ENCODE measurements at places on chromosomes 5 and 9. TPM values are rescaled to one million over a fixed set of nuclear protein-coding genes. Genes with fewer than 3 reads are reported as not detected.

Gene ZNF879
- 3.6 TPM for total RNA-seq

DNA sequence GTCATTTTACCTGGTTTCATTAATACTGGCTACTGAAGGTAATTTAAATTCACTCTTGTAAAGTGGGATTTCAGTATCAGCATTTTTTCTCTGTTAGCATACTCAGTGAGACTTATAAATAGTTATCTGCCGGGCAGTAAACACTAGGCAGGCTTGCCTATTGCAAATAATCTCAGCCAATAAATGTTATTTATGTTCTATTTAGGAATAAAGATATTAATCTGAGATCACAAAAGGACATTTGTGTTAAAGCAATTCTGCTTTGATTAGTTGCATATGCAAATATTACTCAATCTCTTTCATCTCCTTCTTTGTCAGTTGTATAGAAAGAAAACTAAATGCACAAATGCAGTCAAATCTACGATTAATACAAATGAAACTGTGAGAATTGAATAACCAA, 827.8 kb downstream of the TLE4 start:
- H3K4me1 ChIP-seq, result no peaks in the 10 kb centered on the region
- H3K27me3 ChIP-seq, result no peaks in the 10 kb centered on the region
- H3K36me3 ChIP-seq, result no peaks in the 10 kb centered on the region
- H3K27ac ChIP-seq, result no peak overlapping the region
- H3K4me3 ChIP-seq, result no peak overlapping the region

Gene DNAI1
- total RNA-seq, result not detected

GRCh38 chr5:177500685-177501522, 3.5 kb upstream of the PDLIM7 start:
- no peak overlapping the region for H3K4me3 ChIP-seq
- H3K27me3 ChIP-seq, result no peaks in the 10 kb centered on the region
- no peak overlapping the region for H3K27ac ChIP-seq

Gene OTP
- not detected for total RNA-seq

DNA sequence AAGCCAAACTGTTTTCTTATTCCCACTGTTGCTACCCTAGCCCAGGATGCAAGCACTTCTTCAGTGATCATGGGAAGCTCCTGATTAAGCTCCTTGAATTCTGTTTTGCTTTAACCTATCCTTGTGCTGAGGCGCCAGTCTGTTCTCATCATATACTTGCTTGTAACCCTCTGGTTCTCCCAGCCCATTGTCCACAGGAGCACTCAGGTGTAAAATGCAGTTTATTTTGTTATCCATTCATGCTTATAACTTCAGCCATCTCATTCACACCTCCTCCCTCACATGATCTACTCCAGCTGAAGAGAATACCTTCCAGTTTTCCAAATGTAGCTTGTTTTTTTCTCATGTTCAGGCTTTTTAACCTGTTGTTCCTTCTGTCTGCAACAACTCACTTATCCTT, 402.1 kb upstream of the BRINP1 start:
- H3K36me3 ChIP-seq, result no peaks in the 10 kb centered on the region
- H3K4me1 ChIP-seq, result no peaks in the 10 kb centered on the region
- no peak overlapping the region for H3K4me3 ChIP-seq
- no peak for DNase-seq
- H3K27me3 ChIP-seq, result no peaks in the 10 kb centered on the region
- H3K27ac ChIP-seq, result no peak overlapping the region

GRCh38 chr5:119515192-119515591, 62.9 kb downstream of the HSD17B4 start:
- H3K27me3 ChIP-seq, result no peaks in the 10 kb centered on the region
- peaks cover 6% of the 10 kb centered on the region for H3K36me3 ChIP-seq
- no peak overlapping the region for H3K4me3 ChIP-seq

- no peaks in the 10 kb centered on the region for H3K36me3 ChIP-seq
- no peaks in the 10 kb centered on the region for H3K4me1 ChIP-seq
- H3K27ac ChIP-seq, result no peak overlapping the region
- H3K4me3 ChIP-seq, result no peak overlapping the region
- H3K27me3 ChIP-seq, result no peaks in the 10 kb centered on the region
Measured at GRCh38 chr9:102986425-102986824, 8.7 kb upstream of the CYLC2 start.

- H3K27ac ChIP-seq, result no peak overlapping the region
- H3K36me3 ChIP-seq, result no peaks in the 10 kb centered on the region
- no peaks in the 10 kb centered on the region for H3K4me1 ChIP-seq
- no peaks in the 10 kb centered on the region for H3K27me3 ChIP-seq
Measured at GRCh38 chr9:82891321-82891720, 171.6 kb downstream of the RASEF start.

DNA sequence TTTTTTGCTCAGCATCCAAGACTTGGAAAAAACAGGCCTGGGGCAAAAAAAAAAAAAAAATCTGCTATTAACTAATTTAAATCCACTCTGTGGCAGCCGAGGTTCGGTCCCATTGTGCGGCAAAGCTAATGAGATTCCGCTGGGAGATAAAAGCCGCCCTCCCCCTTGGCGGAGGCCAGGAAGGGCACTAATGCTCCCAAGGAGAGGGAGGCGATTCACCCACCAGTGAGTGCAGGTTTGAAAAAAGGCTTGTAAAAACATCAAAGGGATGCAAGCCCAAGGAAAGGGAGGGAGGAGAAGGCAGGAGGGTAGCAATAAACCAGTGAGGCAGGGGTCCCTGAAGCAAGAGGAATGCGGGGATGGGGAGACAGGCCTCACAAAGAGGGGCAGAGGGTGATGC, 129.5 kb upstream of the RAPGEF1 start:
- no peak for DNase-seq
- no peaks in the 10 kb centered on the region for H3K4me1 ChIP-seq
- H3K27ac ChIP-seq, result no peak overlapping the region
- no peaks in the 10 kb centered on the region for H3K27me3 ChIP-seq

DNA sequence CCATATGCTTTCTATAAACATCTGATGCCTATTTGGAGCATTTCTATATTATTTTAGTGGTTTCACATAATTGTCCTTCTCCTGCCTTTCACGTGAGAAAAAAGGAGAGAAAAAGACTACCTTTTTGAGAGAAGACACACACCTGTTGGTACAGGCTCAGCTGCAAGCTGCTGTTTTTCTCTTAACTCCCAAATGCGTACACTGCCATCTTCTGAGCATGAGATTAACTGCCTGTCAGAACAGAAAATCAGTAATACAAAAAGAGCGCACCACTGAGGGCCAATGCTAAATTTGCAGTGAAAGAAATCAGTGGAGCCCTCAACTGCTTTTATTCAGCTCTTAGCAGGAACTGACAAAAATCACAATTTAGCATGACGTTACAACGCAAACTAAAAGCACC, 54.9 kb downstream of the WDR41 start:
- no peaks in the 10 kb centered on the region for H3K4me1 ChIP-seq
- H3K4me3 ChIP-seq, result no peak overlapping the region
- peaks cover 3% of the 10 kb centered on the region for H3K36me3 ChIP-seq
- no peak overlapping the region for H3K27ac ChIP-seq

DNA sequence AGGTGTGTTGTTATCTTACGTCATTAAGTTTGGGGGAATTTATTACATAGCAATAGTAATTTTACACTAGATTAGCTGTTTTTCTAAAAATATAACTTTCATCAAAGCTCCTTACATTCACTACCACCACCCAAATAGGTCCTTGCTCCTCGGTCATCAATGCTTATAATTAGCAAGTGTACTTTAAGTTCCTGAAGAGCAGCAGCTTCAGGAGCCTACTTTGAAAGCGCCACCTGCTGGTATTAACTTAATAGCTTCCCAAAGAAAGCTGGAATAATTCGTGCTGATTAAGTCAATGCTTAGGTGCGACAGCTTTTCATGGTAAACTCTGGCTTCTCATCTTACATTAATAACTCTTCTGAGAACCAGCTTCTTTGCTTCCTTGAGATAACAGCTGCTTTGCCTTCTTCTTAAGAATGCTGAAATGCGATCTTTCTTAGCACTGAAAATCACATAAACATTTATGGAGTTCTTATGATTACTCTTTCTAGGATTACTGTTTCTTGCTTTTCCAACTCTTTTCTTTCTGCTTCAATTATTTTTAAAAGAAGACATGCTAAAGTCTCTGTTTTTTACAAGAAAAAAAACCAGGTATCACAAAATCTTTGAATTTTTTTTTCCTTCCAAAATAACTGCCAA, 10.0 kb upstream of the C5 start:
- no peak overlapping the region for H3K4me3 ChIP-seq
- no peaks in the 10 kb centered on the region for H3K4me1 ChIP-seq
- H3K27ac ChIP-seq, result no peak overlapping the region
- H3K36me3 ChIP-seq, result no peaks in the 10 kb centered on the region
- DNase-seq, result peak; percentile 43

DNA sequence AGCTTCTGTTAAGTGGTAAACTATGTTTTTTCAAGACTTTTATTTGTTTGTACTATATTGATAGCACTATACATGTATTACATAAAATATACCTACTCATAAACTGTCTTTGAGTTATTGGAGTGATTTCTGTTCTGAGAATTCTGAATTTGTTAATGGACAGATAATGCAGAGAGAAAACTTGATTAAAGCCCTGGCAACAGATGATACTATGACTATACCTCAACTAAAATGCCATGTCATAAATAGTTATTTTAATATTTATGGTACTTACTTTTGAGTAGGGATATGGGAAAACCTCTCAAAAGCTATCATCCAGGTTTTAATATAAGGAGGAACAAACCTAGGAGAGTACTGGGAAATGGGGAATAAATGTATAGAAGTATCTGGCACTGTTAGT, 947.2 kb upstream of the ARRDC3 start:
- no peak overlapping the region for H3K4me3 ChIP-seq
- no peak for DNase-seq
- no peak overlapping the region for H3K27ac ChIP-seq
- H3K27me3 ChIP-seq, result no peaks in the 10 kb centered on the region
- no peaks in the 10 kb centered on the region for H3K36me3 ChIP-seq
- no peaks in the 10 kb centered on the region for H3K4me1 ChIP-seq

Gene PRR16
- not detected for total RNA-seq

DNA sequence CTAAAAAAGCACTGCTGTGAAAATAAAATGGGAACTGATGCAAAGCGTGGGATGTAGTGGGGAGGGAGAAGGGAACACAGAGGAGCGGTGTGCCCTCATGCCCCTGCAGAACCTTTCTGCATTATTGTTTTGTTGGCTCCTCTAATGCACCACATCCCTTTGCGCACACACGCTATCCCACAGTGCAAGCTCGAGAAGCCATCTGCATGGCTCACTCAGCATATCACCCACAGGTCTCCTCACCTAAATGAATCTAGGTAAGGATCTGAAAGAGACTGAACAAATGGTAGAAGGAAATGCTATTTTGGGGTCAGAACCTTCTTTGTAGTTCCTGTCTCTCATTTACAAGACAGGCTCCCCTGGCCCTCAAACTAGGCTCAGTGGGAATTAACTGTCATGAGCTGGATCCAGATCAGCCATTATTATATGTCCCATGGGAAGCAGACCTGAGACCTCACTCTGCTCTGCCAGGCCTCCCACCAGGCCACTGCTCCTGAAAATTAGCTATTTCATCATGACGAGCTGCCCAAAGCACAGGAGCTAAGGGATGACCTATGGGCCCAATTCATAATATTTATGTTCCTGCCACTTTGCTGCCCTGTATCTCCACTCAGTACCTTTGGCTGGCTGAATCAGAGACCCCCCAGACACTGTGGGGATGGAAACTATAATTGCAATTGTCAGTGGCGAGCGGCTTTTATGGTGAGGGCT, 169.4 kb downstream of the SPOCK1 start:
- no peak overlapping the region for H3K27ac ChIP-seq
- no peak overlapping the region for H3K4me3 ChIP-seq
- H3K36me3 ChIP-seq, result no peaks in the 10 kb centered on the region
- no peaks in the 10 kb centered on the region for H3K4me1 ChIP-seq

Gene SH3TC2
- total RNA-seq, result not detected

GRCh38 chr9:71796100-71796767, 27.9 kb upstream of the CEMIP2 start:
- peaks cover 60% of the 10 kb centered on the region for H3K4me1 ChIP-seq
- no peak for DNase-seq
- H3K27ac ChIP-seq, result no peak overlapping the region
- H3K4me3 ChIP-seq, result peak overlapping the region; percentile 38
- H3K27me3 ChIP-seq, result no peaks in the 10 kb centered on the region
- no peaks in the 10 kb centered on the region for H3K36me3 ChIP-seq

DNA sequence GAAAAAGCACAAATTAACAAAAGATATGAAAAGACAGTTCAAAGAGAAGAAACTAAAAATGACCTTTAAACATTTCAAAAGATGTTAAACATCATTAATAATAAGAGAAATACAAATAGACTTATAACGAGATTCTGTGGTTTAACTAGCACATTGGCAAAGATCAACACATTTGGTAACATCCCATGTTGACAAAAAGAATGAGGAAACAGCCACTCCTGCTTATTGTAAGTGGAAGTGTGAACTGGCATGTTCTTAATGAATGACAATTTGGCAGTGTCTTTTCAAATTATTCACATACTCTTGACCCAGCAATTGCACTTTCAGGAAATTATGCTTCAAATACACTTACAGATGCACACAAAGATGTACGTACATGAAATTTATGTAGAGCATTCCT, 176.3 kb downstream of the TLE1 start:
- H3K36me3 ChIP-seq, result no peaks in the 10 kb centered on the region
- H3K27ac ChIP-seq, result no peak overlapping the region
- H3K4me1 ChIP-seq, result no peaks in the 10 kb centered on the region
- no peak for DNase-seq
- no peaks in the 10 kb centered on the region for H3K27me3 ChIP-seq
- no peak overlapping the region for H3K4me3 ChIP-seq

GRCh38 chr5:147901599-147902039, 4.7 kb downstream of the C5orf46 start:
- no peaks in the 10 kb centered on the region for H3K4me1 ChIP-seq
- H3K36me3 ChIP-seq, result no peaks in the 10 kb centered on the region
- H3K27ac ChIP-seq, result no peak overlapping the region
- H3K27me3 ChIP-seq, result no peaks in the 10 kb centered on the region
- no peak for DNase-seq

Measured in CD8-positive, alpha-beta memory T cell (primary cell).